Cortex of kidney (tissue), 1 donor: ENCODE measurements at places on chromosomes 4 and X.

DNA sequence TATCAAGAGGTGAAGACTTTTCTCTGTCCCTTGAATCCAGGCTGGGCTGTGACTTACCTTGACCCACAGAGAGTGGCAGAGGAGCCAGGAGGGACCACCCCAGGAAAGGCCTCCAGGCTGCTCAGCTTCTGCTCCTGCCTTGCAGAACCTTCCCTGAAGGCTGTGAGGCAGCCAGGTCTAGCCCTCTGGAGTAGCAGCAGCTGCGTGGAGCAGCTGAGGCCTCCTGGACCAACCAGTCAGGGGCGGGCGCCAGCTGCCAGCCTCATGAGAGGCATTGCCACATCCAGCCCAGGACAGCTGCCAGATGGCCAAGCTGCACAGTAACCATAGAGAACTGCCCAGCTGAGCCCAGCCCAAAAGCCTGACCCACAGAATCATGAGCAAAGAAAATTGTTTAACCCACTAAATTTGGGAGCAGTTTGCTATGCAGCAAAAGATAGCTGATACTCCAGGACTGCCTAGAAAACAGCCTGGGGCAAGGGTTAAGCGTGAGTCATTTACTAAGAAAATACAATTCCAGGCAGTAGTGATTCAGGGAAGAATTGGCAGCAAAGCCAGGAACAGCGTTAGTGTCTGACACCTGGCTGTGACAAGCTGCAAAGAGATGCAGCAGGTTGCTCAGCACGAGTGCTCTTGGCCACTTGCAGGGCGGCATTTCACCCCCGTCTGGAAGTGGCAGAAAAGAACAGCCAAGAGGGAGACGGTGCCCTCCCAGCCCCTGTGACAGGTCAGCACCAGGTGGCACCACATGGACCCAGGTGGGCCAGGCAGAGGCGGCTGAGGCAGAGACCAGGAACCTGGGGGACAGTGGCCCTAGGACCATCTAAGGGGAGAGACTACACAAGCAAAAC lies 14.7 kb upstream of the PDE6B start:
- DNase-seq, result no peak

GRCh38 chr4:153296040-153296823 lies 48.3 kb upstream of the MND1 start:
- no peak for DNase-seq

DNA sequence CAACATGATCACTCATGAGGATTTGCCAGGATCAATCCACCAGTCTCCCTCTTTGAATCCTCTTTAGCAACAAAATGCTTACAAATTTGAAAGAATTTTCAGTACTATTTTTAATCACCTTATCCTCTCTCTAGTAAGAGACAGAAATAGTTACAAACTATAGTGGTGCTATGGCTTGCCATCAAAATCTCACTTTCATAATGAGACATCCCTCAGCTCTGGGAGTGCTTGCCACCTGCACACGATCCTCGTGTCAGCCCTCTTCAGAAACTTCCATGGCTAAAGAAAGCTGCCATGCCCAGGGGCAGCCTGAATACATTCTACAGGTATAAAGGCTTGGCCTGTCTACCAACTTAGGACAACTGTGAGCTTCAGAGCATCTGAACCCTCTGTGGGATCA lies 5.1 kb upstream of the DHX15 start:
- no peak for DNase-seq

- DNase-seq, result no peak
Measured at GRCh38 chr4:107182347-107182746, 146.2 kb upstream of the DKK2 start.

- no peak for DNase-seq
Measured at GRCh38 chr4:172751550-172751949, 417.1 kb upstream of the GALNT7 start.

DNA sequence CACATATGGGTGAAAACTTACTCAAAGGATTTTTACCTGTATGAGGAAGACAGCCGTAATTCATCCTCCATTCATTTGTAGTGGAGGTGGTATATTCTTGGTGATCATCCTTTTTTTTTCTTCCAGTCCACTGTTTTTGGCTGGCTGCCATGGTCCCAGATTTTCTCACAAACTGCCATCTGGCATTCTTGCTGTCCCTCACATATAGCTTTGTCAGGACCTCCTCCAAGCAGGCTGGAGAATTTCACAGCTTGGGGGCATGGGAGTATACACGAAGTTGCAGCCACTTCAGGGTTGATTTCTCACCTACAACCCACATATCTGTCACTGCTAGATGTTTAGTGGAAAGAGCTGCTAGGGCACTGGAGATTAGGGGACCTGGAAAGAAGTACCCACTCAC lies 401.0 kb downstream of the IL1RAPL1 start:
- DNase-seq, result no peak

GRCh38 chr4:112766422-112766821 lies 129.5 kb downstream of the LARP7 start:
- DNase-seq, result no peak

GRCh38 chrX:82973646-82974045 lies 534.4 kb upstream of the POU3F4 start:
- no peak for DNase-seq

DNA sequence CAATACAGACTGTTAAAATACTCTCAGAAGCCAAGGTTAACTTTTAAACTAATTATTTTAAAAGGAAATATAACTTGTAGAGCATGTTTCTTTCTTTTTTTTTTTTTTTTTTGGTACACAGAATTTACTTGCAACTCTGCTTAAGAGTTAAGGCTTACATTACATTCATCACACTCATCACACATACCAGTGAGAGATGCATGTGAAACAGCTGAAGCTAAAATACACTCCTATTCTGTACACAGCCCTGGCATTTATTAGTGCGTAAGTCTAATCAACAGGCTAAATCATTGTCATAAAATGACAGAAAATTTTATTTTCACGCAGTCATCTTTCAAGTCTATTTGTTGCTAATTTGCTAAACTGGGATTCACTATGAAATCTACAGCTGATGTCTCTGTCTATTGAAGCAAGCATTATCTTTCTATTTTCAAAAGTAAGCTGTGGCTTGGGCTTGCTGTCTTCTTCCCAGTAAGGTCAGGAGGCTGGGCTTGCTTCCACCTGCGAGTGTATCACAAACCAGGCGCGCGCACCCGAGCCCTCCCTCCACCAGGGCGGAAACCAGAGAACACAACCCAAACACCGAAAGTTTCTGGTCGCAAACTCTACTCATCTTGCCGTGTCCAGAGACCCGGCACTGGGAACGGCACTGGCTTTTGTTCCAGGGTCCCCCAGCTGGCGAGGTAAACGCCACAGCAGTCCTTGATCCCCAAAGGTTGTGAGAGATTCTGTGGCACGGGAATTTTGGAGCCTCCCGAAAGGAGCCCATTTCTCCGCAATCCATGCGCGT lies 3.9 kb downstream of the MAML3 start:
- DNase-seq, result peak; percentile 26

- no peak for DNase-seq
Measured at GRCh38 chrX:136694431-136695087, 46.6 kb downstream of the CD40LG start.

DNA sequence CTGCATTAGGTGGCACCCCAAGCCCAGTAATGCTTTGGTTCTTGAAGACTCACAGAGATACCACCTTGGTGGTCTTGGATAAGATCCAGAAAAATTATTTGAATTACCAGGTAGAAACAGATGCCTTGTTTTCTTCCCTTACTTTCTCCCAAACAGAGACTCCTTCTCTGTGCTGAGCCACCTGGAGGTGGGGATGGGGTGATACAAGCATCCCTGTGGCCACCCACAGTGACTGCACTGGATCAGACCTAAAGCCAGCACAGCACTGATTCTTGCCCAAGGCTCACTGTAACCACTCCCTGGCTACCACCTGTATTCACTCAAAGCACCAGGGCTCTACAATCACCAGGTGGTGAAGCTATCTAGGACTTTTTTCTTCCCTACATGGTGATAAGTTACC lies 156.8 kb downstream of the TEX13A start:
- DNase-seq, result no peak

DNA sequence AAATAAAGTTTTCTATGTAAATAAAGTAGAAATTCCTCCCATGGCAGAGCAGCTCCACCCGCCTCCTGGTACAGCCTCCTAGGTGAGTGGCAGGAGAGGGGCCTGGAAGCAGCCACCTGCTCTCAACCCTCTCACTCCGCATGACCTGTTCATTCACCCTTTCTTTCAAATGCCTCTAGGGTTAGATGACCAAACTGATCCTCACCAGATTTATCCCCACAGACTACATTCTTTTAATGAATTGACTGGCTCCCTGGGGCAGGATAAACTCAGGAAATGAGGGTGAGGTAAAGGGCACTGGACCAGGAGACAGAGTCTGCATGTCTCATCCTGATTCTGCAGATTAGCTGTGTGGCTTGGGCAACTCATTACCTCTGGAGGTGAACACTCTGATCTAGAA lies 32.6 kb upstream of the NKX6-1 start:
- no peak for DNase-seq

- DNase-seq, result no peak
Measured at GRCh38 chr4:7172946-7173345, 19.4 kb upstream of the SORCS2 start.

- no peak for DNase-seq
Measured at GRCh38 chr4:80216100-80216761, 18.9 kb downstream of the PRDM8 start.

DNA sequence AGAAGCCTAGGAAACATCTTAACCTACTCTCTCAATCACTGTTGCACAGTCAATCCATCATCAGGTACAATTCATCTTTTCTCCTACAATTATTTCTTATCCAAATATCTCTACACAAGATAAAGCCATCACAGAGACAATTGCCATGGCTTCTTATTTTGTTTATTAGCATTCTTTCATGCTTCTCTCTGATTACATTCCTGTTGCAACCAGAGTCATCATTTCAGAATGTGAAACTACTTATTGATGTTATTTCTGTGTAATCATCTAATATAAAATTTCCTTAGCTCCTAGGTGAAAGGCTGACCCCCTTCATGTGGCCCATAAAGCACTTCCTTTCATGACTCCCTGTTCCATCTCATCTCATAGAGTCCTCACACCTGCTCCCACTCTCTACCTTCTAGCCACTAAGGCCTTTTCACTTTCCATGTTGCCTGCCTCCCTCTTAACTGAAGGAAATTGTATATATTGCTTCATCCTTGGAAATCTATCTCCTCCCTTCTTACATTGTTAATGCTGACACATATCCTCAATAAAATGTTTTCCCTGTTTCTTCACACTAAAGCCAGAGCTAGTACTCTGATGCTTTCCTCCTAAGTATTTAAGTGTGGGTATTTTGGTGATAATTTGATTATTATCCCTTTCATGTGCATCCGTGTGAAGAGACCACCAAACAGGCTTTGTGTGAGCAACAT lies 829.9 kb downstream of the FAT4 start:
- DNase-seq, result no peak

DNA sequence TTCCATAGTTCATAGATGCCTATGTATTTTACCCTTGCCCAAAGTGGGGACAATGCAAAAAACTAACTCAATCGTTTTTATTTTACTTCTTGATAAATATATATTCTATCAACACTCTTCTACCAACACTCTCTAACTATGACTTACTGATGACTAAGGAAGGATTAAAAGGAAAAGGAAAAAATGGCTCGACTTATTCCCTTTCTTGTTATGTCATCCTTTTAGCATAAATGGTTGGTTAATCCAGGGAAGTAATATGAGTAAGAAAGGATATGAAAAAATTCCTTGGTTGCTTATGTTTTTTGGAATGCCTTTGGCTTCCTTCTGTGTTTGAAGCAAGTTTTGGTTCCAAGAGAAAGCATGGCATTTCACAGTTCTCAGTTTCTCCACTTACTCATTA lies 1087.1 kb downstream of the C4orf33 start:
- DNase-seq, result no peak

- no peak for DNase-seq
Measured at GRCh38 chr4:102612824-102613366, 111.7 kb downstream of the NFKB1 start.

DNA sequence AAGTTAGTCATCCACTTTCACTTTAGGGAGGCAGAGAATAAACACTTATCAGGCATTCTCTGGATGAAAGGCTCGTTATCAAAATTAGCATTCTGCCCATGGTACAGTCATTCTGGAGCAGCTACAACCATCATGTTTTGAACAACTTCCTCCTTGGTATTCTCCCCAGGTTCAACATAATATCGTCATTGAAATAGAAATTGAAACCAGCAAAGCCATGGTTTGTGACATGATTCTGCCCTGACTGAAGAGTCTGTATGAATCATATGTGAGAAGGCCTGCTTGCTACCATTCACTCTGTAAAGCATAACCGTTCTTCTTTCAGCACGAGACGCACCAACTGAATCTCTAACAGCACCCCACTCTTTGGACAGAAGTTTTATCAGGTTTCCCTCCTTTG lies 127.5 kb upstream of the RADX start:
- no peak for DNase-seq

DNA sequence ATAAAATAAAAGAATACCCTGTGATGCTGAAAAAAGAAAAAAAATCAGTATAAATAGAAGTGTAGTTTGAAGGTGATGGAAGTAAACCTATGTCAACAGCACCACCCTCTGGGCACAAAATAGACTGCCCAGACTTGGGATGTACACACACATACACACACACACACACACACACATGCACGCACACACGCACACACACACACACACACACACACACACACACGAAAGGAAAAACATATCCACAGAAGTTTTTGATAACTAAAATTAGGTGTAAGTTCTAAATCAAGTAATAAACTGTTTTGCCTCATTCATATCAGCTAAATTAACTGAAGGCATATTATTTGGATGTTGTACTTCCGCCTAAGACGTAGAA lies 40.5 kb downstream of the ANXA5 start:
- DNase-seq, result no peak

DNA sequence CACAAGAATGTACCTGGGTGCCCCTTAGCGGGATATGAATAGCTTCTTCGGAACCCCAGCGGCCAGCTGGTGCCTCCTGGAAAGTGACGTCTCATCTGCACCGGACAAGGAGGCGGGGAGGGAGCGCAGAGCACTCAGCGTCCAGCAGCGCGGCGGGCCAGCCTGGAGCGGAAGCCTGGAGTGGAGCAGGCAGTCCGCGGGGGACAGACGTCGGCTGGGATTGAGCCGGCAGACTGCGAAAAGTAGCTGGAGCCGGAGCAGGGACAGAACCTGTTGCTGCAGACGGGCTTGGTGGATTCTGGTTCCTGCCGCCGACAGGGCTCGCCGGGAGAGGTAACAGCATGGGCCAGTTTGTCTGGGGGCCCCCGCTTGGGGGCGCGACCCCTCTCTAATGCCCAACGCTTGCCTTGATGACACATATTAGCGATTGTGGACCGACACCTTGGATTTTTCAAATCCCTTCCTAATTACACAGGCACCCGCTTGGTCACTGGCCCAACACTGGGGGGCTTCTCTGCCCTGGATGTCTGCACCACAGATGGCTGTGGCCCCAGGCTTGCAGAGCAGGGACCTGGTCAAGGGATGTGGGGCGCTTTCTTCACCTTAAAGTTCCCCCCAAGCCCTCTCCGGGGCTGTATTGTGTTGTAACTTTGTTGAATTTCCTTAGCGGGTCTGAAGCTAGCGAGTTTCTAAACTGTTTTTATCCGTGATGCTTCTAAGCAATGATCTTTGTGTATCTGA lies at the start of gene NPFFR2:
TSS of gene NPFFR2 (plus strand) at position 133 of the 741 bp plus-strand sequence. CDS start 96,592 bp downstream, outside the sequence.
- no peak for DNase-seq

DNA sequence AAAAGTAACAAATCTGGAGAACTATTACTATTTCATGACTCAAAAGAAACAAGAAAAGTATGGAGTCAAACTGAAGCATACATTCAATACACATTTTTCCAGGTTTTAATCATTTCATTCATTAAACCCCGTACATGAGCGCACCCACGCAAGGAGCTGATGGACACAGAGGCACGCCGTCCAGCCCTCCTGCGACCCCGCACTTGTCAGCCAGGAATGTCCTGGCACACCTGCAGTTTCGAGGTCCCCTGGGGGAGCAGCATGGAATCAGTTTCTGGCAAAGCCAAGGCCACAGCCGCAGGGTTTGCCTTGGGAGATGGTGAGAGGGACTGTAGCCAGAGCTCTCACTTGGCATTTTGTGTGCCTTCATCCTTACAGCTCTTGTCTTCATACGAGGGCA lies 12.8 kb upstream of the SLC2A9 start:
- DNase-seq, result no peak
